ENCODE measurements at places on chromosomes 5 and 9. TPM values are rescaled to one million over a fixed set of nuclear protein-coding genes. Genes with fewer than 3 reads are reported as not detected.
A peak's percentile ranks its signal among the peaks of the same experiment; 100 is the strongest.

Gene DBH
- not detected for total RNA-seq

Gene PCDHAC2
- under 0.01 TPM for total RNA-seq

Gene ZBED3
- total RNA-seq, result 26.9 TPM

Gene DIRAS2
- 0.26 TPM for total RNA-seq

Gene PAEP
- not detected for total RNA-seq

Gene ADAMTS19
- 1.2 TPM for total RNA-seq

Gene TERT
- total RNA-seq, result not detected

Gene SVEP1
- total RNA-seq, result 63.5 TPM

Gene SPINK13
- 0.41 TPM for total RNA-seq

Gene BTNL9
- total RNA-seq, result 18.7 TPM

Gene ZFP2
- total RNA-seq, result 5.7 TPM

Gene CDX1
- 0.34 TPM for total RNA-seq

GRCh38 chr9:19485193-19485592, 76.4 kb downstream of the ACER2 start:
- DNase-seq, result no peak

DNA sequence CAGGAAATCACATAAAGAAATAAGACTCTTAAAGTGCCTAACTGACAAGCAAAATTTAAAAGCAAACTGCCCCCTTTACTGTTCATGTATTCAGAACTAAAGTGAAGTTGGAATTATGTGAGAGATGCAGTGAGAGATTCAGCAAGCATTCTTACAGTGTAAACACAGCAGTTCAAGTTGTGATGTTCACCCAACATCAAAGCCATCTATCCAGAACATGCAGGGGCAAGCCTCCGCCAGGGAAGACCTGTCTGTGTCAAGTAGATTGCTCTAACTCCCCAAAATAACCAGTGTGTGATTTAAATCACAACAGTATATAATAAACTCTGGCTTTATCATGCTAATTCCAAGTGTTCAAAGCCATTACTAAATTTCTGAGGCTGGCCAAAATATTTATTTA, 233.3 kb downstream of the BNC2 start:
- DNase-seq, result no peak

DNA sequence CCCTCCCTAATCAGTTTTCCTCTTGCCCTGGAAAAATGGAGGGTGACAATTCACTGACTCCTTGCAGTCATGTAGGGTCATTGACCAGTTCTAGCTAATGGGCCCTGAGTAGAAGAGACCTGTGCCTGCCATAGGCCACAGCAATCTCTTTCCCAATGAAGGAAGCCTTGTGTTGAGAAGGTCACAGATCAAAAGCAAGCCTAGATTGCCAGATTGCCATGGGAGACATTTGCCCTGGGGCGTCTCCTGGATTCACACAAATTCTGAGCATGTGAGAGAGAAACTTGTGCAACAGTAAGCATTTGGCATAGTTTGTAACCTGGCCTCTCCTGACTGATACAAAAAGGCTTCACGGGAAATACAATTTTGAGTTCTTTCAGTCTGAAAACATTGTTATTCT, 148.0 kb downstream of the NUDT12 start:
- DNase-seq, result no peak

- no peak for DNase-seq
Observed at GRCh38 chr5:8213701-8214240, 344.8 kb downstream of the MTRR start.

- DNase-seq, result no peak
Observed at GRCh38 chr5:57319628-57320027, 145.8 kb downstream of the GPBP1 start.

GRCh38 chr5:74294231-74294705, 346.3 kb downstream of the ENC1 start:
- no peak for DNase-seq

GRCh38 chr5:32223972-32224609, 50.0 kb upstream of the GOLPH3 start:
- DNase-seq, result no peak

DNA sequence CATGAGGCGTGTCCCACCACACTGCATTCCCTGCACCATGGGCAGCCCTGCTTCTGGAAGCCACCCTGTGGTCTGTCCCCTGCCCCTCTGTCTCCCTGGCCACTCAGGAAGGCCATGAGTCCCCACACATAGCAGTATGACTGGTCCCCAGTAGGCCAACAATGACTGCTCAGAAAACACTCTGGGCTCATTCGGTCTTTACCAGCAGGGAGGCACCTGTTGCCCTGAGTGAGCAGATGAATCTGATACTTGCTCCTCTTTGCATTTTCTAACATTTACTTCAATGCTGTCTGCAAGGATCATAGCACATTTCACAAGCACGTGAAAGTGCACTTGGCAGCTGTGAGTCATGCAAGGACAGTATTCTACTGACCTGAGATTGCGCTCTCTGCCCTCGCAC, 365.4 kb upstream of the IRX1 start:
- DNase-seq, result no peak

- no peak for DNase-seq
Observed at GRCh38 chr9:133999851-134000265, 7.7 kb upstream of the VAV2 start.

GRCh38 chr5:122846051-122846550, 688 bp downstream of the SNX24 start:
- no peak for DNase-seq

DNA sequence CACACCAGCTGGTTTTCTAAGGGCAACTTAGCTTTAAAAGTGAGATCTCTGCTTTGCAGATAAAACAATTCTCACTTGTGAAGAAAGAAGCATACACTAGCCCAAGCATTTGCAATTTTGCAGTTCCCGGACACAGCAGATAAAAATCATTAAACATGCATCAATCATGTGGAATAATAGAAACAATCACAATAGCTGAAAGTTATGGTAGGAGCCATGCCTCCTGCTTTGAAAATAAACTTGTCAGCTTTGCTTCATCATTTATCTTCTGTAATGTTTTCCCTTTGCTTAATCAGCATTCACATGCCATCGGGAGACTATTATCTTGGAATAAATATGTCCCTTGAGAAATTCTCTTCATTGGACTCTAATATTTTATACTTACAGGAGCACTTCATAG, 60.3 kb upstream of the DAB2 start:
- DNase-seq, result no peak

DNA sequence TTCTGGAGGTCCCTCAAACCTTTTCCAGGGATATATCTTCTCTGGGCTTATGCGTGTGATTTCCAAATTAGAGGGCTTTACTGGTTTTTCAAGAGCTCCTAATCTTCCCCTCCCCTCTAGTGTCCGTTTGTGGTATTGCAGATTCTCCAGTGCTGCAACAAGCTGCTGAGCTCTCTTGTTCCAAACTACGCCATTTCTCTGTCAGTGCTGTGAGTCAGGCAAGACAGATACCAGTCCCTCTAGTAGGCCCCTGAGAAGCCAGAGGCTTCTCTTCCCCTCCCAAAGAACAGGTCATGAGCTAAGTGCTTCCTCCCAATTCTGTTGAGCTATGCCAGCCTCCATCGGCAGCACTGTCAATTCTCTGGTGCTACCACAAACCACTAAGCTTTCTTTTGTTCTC, 149.5 kb downstream of the FANCC start:
- DNase-seq, result no peak

GRCh38 chr9:81826517-81826906, 101.7 kb upstream of the SPATA31D4 start:
- DNase-seq, result no peak

DNA sequence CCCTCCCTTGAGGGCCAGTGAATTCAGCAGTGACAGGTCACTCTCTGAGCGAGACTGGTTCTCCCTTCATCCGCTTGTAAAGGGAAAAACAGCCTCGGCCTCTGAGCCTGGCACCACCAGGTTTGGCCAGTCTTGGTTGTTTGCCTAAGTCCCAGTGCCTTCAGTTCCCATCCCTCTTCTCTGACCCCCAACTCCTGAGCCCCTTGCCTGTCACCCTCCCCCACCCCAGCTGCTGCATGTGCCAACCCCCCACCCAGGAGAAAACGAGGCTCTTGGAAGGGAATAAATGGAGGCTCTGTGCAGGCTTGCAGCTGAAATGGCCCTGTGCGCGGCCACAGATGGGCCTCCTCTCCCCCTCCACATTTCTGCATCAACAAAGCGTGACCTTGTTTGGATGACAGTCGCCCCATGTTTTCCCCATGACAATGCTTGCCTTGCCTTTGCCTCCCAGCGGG, 3.1 kb downstream of the URM1 start:
- no peak for DNase-seq

- no peak for DNase-seq
Observed at GRCh38 chr5:122947772-122948171, 88.8 kb downstream of the PPIC start.

DNA sequence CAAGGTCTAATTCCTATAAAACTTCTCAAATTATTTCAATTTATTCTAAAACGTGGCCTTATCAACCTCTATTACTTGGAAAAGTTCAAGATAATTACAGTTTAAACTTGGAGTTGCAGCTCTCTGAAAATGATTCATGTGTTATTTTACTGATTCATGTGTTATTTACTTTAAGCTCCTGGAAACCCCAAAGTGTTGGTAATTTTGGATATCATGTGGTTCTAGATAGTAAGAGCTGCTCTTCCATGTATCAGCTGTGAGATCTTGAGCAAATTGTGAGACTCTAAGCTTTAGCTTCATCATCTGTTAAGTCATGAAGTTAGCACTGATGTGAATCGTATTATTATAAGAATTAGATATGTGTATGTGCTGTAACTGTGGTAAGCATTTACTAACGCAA, 749.2 kb downstream of the TLE4 start:
- no peak for DNase-seq

GRCh38 chr5:5605170-5605764, 182.8 kb downstream of the ICE1 start:
- no peak for DNase-seq

DNA sequence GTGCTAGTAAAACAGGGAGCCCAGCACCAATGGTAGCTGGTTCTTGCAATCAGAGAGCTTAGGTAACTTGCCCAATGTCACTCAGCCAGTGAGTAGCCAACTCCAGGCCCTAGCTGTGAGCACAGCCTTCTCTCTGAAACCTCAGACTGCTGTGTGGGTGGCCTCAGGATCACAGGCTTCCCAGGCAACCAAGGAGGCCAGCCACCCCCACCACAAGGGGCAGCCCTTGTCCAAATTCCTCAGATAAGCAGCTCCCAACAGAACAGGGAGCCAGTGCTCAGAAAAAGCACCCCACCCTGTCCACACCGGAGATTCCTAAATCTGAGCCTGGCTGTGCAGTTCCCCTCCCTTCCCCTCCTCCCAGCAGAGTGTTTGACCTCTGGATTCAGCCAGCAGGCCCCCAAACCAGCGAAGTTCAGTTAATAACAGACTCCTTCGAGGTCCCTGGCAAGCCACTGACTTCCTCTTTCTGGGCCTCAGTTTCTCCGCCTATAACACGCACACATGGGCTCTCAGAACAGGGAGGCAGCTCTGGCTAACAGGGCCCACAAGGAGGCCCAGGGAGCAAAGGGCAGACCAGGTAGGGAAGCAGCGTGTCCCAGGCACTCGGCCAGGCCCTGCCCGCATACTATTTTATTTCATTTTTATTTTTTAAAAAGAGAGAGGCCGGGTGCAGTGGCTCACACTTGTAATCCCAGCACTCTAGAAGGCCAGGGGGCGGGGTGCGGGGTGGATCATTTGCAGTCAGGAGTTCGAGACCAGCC, 2.7 kb downstream of the EEIG1 start:
- peak; percentile 83 for DNase-seq

GRCh38 chr5:138909734-138910133, 34.6 kb upstream of the LRRTM2 start:
- no peak for DNase-seq

DNA sequence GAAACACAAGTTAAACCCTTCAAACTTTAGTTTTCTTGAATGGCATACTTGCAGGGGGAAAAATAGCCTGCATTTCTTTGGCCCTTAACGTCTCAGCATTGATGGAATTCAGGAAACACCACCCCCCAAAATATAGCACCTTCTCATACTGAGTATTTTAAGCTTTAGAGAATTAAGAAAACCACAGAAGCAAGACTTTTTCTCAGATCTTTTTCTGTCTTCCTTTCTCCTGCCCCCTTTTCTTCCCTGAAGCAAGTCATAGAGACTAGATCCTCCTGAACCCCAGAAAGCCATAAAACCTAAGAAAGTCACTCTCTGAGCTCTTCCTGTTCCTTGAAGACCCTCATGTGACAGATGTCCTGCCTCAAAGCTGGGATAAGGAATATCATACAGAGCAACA, 1069.9 kb downstream of the EFNA5 start:
- no peak for DNase-seq

DNA sequence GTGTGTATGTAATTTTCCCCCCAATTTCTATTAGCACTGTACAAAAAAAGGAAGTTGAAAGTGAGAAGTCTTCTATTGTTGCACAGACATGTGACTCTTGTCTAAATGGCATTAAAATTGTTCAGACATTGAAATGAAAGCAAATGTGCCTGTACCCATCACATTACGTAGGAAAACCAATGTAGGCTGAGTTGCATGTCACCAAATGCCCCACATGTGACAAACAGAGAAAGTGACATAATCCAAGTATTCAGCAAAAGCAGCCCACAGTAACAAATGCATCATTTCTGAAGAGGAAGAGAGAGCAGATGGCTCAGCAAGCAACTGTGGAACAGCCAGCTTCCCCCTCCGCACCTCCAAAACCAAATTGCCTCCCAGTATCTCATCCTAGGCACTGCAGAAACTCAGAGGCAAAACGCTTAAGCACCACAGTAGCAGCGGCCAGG, 161.5 kb upstream of the NR4A3 start:
- DNase-seq, result no peak

DNA sequence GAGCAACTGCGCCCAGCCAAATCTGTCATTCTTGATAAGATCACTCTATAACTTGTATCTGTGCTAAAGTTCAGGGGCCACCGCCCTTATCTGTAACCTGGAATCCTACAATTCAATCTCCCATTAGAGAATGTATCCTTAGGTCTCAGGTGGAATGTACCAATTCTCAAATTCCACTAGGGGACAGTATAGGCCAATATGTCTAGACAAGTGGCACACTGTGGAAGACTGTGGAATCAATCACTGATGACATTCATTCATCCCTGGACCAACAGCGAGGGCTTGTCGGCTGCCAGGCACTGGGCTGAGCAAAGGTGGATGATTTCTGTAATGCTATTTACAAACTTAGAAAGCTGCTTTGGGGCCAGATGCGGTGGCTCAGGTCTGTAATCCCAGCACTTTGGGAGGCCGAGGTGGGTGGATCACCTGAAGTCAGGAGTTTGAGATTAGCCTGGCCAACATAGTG, 28.7 kb upstream of the MEGF9 start:
- DNase-seq, result no peak

GRCh38 chr5:83151821-83152220, 74.5 kb downstream of the XRCC4 start:
- no peak for DNase-seq

DNA sequence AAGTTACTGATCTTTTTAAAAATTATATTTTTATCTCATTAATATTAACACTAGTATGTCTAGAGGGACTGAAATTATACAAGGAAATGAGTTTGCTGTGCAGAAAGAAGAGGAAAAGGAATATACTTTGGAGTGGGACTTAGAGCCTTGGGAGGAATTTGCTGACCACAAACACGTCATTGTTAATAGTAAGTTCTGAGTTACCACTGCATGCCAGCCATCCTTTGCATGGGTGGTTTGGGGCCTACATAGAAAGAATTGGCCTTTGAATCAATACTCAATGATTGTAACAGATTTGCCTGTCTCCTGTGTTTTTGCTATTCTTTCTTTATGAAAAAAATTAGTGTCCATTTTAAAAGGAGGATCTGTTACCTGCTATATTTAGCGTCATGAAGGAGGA, 232.6 kb upstream of the TNC start:
- DNase-seq, result no peak
